ENCODE measurements at places on chromosomes 11 and 22.

GRCh38 chr11:110525883-110526282 lies 96.1 kb downstream of the FDX1 start:
- DNase-seq = no peak

DNA sequence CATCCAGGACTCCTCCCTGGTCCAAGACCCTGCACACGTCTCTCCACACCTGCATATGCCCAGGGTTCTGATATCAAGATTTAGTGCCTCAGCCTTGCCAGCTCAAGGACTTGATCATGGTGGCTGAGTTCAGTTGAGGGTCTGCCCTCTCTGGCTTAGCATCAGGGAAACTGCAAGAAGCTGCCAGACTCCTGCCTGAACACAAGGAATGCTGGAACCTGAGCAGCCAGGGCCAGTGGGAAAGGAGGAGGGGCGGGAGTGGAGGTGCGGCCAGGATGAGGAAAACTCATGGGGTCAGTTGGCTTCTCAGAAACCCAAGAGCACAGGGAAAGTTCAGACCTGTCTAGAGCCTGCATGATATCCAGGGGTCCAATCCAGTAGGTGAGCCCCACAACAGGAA lies 546.1 kb downstream of the BUD13 start:
- no peak for DNase-seq

DNA sequence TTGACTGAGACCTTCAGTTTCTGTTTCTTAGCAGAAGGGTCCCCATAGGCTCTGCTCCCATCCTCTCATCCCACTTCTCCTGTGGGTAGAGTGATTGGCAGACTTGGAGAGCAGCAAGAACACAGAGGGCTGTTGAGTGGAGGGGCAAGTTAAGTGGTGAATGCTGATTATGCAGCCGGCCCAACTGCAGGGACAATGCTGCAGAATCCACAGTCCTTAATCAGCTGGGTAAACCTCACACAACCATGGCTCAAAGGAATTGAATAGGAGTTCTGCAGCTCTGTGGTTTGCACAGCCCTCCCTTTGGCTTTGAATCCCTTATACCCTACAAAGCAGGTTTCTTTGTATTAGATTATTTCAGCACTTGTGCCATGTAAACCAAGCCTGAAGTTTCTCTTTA lies 161.1 kb downstream of the NAV2 start:
- DNase-seq = no peak

- DNase-seq = no peak
Measured at GRCh38 chr11:46438211-46438610, 46.6 kb upstream of the CHRM4 start.
